ENCODE measurements at places on chromosomes 6 and 20.

DNA sequence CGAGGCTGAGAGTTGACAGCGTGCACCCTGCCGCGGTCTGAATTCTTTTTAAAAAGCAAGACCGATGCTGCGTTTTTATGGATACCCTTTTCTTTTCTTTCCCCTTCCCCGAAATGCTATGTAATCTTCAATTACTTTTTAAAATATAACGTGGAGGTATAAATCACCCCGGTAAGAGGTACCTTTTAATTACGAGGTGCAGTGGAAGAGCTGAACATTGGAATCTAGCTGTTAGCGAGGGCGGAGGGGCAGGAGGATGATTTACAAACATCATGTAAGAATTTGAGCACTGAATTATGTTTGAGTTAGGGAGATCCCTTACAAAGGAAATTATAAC lies 1.2 kb downstream of the EYA2 start:
- DNase-seq, result no peak

GRCh38 chr6:26194816-26195375 lies 107.7 kb downstream of the HFE start:
- no peak for DNase-seq

DNA sequence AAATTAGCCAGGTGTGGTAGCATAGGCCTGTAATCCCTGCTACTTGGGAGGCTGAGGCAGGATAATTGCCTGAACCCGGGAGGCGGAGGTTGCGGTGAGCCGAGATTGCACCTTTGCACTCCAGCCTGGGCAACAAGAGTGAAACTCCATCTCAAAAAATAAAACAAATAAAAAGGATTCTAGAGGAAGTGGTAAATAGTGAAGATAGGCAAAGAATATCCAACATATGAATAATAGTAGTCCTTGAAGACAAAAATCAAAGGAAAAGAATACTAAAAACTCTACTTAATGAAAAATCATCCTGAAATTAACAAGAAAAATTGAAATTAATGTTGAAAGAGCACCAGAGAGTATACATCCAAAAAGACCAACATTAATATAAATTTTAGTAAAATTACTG lies 67.0 kb upstream of the MRAP2 start:
- no peak for DNase-seq

- DNase-seq, result no peak
These were observed 50.5 kb upstream of the SSTR4 start for GRCh38 chr20:22984606-22985005.

- DNase-seq, result no peak
These were observed 20.5 kb downstream of the NPEPL1 start for GRCh38 chr20:58712806-58713731.

DNA sequence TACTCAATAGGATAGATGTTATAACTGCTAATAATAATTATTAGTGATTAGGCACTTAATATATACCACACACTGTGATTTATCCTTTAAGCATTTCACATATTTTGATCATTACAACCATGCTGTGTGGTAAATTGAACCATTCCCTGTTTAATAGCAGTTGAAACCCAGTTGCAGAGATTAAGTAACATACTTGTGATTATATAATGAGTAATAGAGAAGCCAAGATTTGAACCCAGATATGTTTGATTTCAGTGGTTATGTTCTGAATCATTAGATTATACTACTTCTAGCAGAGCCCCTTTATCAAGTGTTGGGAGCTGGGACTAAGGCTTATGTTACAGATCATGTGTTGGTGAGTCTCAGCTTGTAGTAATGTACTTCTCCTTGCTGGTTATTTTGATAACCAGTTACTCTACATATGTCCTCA lies 44.1 kb downstream of the STK4 start:
- DNase-seq, result no peak

GRCh38 chr6:118353564-118353963 lies 194.5 kb upstream of the PLN start:
- no peak for DNase-seq

DNA sequence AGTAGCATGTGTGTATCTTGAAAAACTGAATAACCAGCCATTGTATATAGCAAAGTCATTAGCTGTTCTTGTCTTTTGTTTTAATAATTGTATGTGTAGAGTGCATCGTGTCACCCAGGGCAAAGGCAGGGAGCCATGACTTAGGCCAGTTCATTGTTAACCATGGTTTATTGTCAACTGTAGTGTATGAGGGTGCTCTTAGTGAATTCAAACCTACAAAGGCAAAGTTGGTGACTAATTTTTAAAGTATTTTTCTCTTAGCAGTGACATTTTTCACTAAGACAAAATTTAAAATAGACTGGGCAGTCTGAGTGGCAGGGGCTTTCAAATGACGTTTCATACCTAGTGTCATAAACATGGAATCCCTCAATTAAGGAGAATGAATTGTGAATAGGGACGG lies 79.0 kb downstream of the TULP4 start:
- DNase-seq, result no peak

DNA sequence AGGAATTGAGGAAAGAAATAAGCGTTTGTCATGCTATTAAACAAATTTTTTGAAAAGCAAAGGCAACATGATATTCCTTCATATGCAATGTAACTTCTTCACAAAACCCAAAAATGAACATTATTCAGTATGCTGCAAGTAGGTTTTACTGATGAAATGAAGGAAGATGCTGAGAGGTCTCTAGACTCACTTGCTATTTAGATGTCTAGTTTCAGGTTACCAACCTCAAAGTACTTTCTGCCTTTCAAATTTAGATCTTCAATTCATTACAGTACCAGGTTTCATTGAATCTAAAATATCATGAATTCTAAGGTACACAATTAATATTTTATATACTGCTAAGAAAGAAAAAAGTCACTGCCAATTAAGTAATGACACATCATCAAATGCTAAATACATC lies 39.9 kb downstream of the MYO6 start:
- DNase-seq, result no peak

GRCh38 chr20:35952480-35953386 lies 1.6 kb downstream of the SCAND1 start:
- no peak for DNase-seq

DNA sequence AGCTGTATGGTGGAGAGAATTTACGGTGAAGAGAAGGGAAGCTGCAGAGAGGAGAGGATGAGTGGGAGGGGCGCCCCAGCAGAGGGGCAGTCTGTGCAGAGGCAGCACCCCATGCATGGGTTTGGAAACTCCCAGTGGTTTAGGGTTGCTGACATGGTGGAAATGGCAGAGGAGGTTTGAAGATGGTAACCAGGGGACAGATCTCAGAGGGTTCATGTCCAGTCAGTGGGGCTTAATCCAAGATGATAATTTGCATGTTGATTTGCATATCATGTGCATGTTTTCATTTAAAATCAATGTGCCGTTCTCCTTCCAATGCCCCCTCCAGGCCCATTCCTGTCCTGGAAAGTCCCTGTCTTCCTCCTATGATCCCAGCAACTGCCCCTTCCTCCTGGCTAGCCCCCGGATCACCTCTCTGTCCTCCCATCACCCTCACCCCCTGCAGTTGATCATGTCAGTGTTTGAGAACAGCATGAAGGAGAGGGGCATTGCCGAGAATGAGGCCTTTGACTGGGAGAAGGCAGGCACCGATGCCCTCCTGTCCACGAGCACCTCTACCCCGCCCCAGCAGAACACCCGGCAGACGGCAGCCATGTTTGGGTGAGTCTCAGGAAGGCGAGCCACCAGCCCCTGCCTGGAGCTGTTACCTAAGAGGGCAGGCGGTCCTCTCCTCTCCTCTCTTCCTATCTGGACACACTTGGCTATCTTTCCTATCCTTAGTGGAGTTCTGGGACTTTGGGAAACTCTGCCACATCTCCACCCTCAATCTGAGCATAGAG lies 14.3 kb downstream of the TTBK1 start:
- no peak for DNase-seq

DNA sequence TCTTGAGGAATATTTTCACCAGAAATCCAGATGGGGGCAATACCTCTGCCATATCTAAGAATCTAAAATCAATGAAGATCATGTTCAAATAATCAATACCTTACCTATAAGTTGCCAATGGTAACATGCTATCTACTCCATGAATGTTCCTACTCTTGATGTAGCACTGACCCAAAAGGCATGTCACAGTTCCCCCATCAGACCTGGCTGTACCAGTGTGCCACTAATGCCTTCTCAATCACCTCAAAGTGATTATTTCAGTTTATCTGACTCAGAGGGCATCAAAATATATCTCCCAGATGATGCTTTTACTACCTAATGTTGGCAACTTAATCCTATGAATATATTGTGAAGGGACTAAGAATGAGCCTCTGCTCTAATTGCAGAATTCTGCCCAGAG lies 5.5 kb downstream of the PDCD2 start:
- no peak for DNase-seq

- no peak for DNase-seq
These were observed 215.3 kb downstream of the RNGTT start for GRCh38 chr6:88748141-88748540.

DNA sequence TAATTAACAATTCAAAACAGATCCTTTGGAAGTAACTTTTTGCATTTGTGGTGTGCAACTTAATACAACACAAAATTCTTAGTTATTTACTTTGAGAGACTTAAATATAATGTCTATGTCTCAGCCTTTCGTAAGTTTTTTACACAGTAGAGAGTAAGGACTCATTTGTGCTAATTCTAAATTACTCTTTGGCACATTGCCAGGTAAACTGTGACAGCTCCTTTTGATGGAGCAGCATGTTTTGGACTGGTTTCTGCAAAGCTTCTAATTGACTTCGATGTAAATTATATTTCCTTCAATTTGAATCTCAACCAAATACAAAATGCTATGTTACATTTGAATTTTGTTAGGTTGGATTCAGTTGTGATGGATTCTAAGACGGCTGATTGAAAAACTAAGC lies 450.7 kb upstream of the OPRM1 start:
- DNase-seq, result no peak

GRCh38 chr6:72813807-72814596 lies 192.1 kb downstream of the KCNQ5 start:
- DNase-seq, result no peak

- DNase-seq, result no peak
These were observed 18.1 kb downstream of the PTPRA start for GRCh38 chr20:2891343-2891742.

DNA sequence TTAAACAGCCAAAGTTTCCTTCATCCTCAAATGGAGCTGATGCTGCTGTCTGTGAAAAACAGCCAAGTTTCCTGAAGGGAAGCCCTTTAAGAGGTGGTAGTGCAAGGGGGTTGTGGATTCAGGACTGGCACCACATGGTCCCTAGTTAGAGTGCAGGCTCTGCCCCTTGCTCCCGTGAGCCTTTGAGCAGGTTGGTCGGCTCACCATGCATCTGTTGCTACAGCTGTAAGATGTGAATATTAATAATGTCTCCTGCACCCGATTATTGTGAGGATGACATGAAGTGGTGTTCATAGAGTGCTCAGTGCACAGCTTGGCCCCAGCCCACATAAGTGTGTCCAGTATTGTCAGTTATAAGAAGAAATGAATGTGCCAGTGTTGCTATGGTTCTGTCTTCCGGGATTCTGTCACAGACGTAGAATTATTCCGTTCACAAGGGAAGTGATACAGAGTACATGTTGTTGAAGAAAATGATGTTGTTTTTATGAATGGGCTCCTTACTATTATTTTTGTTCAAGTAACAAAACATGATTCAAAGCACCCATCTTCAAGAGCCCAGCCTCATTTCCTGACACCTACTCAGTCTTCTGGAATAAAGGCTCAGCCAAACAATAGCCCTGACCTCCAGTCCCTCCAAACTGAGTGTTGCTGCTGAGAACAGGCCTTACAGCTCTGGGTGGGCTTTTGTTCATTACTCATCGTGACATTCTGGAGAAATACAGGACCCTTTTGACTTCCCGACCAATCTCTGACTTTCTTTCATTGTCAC lies 2.9 kb upstream of the PKIG start:
- no peak for DNase-seq

Data from activated T-cell treated with anti-CD3 and anti-CD28 coated beads for 24 hours (primary cell).